ENCODE measurements at places on chromosomes 4 and X.

GRCh38 chr4:68683034-68683433 lies 12.6 kb upstream of the UGT2B15 start:
- DNase-seq = no peak

- no peak for DNase-seq
Observed at GRCh38 chrX:86263526-86263925, 115.3 kb downstream of the DACH2 start.

DNA sequence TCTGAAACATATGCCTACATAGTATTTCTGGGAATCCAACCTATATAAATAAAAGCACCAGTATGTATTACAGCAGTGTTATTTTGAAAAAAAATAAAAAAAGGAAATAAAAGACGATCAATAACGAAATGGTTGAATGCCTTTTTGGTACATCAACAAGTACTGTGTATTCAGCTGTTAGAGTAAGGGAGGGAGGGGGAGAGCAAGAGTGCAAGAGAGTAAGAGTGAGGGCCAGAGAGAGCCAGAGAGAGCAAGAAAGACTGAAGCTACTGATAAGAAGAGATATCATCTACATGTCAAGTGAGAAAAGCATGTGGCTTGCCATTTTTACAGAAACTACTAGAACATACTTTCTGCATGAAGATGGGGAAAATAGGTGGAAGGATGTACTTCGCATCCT lies 1.8 kb downstream of the SPIN4 start:
- no peak for DNase-seq

DNA sequence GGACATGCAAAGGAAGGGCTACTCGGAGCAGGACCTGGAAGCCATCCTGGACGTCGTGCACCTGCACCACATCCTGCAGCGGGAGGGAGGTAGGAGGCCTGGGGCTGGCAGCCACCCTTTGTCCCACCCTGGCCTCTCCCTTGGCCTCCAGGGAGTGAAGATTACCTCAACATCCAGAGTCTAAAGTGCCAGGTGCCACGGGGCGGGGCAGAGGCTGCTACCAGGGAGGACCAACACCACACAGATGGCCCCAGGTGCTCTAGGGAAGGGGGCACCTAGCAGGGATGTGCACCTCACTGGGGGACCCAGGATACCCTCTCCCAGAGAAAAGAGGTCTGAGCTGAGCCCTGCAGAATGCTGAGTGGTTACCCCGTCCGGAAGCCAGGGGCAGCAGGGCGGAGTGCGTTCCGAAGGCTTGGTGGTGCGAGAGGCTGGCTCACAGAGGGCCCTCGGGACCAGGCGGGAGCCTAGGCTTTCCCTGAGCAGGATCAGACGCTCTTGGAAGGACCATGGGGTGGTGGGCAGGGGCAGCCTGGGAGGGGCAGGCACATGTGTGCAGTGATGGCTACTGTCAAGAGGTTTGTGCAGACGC lies 16.1 kb downstream of the ABCD1 start:
- no peak for DNase-seq

- DNase-seq = no peak
Observed at GRCh38 chrX:3940000-3940610, 226.7 kb upstream of the PRKX start.

DNA sequence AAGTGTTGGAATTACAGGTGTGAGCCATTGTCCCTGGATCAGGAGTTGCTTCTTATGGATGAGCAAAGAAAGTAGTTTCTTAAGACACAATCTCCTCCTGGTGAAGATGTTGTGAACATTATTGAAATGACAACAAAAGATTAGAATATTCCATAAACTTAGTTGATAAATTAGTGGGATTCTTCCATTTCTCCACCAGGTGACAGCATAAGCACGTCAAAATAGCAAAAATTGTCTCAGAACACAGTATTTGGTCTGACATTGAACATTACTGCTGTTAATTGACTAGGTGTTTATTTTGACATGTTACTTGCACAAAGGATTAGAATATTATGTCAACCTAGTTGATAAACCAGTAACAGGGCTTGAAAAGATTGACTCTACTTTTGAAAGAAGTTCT lies 21.6 kb downstream of the CLDN34 start:
- no peak for DNase-seq

DNA sequence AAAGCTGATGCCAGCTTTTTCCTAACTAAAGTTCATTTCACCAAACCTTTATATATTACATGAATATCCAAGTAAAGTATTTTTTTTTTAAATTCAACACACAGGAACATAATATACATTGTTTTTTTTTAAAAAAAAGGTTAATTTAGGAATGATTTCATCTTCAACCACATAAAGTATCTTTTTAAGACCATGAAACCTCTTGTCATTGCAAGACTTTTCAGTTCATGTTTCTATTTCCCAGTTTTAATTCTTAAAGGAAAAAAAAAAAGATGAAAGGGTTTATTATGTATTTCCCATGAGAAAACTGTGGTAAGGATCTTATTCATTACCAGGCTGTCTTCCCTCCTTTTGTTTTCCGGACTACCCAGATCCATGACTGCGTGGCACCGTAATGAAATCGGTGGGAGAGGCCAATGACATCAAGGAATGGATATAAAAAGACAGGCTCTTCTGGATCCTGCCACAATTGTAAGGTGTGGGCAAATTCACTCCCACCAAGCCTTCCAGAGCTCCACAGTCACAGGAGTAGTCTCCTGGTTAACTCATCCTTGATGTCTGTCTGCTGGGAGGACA lies 84.7 kb upstream of the CBR4 start:
- DNase-seq = no peak

DNA sequence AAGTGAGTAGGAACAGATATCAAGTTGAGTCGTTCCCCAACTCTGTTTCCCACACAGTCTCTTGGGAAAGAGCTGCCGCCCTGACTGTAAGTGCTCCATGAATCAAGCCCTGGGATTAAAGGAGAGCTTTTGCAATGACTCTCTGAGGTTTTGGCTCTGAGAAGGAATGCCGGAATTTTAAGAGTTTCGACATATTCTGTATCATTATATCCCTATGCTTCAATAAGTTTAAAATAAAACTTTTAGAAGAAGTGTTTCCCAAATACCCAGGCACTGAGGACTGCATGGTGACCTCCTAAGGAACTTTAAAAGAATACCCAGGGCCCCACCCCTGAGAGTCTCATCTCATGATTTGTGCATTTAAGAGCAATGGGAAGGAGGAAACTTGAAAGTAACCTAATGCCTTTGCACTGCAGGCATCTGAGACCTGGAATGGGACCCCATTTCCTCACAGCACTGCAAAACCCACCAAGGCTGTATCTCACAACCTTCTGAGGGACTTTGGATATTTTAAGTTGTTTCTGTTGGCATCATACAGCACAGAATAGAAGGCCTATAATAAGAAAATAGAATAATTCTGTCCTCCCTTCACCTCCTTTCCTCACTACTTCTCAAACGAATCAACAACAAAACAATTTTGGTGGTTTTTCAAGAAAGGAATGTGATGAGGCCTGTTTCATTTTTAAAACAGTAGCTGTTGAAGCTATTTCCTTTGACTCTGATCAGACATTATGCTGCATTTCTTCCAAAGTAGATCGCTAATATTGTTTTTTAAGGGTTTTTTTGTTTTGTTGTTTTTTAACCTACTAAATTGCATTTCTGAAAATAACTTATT lies 121.2 kb downstream of the GASK1B start:
- DNase-seq = no peak

DNA sequence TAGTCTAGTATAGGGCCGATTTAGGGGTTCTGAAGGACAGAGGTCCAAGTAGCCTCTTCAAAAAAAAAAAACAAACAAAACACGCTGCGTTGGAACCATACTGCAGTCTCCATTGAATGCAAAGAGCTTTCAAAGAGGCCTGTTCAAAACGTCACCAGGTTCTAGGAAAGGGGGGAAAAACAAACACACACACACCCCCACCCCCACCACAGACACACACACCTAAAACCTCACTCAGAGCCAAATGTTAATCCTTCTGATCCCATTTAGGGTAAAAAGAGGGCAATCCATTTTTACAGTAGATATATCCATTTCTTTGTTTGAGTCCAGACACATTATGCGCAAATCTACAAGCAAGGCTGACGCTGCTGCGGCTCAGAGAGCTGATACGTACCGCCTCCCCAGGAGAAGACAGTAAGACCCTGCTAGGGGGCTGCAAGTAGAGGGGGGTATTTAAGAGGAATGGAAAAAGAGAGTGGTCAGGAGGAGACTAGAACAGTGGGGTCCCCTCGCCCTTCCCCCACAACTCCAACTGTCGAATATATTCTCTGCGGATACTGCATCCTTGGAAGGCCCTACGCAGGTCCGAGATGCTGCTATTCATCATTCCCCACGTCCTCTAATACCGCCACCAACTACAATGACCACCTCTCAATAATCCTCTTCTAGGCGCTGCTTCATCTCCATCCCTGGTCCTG lies 1.3 kb downstream of the NKRF start:
- no peak for DNase-seq

Data from activated CD4-positive, alpha-beta T cell treated with anti-CD3 and anti-CD28 coated beads, Interleukin-2, amount 50 U/mL, for 48 hours (primary cell).